ENCODE measurements at places on chromosomes 1 and 21.

- no peak for DNase-seq
Observed at GRCh38 chr1:23757812-23758211, 14.5 kb downstream of the ELOA start.

DNA sequence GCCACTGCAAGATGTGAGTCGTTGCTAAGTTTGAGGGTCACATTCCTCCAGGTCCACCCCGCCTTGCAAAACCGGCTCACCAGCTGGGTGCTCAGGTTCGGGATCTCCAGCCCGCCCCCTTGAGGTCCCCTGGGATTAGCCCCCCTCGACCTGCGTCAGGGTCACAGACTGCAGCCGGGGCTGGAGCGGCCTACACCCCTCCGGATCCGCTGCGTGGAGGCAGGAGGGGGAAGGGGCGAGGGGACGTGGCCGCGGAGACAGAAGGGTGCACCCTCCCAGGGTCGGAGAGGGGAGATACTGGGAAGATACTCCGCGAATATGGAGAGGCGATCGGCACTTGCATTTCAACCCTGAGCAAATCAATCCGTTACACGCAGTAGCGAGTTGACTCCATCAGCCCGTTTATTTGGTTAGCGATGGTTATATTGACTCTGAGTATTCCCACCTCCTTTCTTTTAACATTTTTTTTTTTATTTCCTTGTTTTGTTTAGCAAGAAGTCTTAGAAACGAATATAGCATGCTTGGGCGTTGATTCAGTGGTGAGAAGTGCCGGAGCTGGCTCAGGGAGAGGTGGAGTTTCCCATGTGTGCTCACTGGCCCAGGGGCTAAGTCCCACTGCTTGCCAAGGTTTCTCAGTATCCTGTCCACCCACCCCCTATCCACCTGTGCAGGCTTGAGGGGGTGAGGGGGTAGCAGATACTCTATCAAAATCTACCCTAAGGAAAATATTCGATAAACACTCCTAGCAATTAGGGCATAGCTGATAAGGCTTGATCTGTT lies 997 bp downstream of the IFNAR2 start:
- no peak for DNase-seq

DNA sequence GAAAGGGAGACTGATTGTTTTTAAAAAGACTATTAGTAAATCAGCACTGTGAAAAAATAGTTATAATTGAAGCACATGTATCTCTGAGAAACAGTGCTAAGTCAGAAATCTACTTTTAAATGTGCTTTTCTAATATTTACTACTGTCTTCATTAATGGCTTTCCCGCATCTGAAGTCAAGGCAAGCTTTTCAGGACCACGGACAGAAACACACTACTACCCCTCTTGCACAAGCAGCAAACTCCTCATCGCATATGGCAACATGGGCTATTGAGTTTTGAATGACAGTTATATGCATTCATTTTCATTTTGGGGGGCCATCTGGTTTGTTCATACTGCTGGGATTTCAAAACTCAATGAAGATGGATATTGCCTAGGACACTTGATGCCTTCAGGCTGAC lies 433.4 kb upstream of the CAMK1G start:
- DNase-seq, result peak; percentile 78

- no peak for DNase-seq
Observed at GRCh38 chr1:182210417-182210816, 148.9 kb upstream of the ZNF648 start.

DNA sequence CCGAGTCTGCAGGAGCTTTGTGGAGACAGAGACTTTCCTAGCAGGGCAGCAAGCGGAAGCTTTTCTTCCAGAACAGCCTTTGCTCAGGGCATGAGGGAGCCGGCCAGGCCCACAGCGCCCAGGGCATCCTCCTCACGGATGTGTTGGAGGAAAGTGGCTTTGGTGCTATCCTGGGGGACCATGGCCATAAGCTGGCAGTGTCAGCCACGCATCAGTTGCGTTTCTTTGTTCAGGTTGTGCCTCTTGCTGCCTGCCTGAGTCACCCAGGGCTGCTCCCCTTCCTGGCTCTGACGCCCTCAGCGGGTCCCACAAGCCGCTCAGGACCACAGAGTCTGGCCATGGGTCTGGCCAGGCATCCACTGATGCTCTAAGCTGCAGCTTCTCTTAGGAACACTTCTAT lies 39.6 kb upstream of the PRSS38 start:
- DNase-seq, result no peak

- DNase-seq, result no peak
Observed at GRCh38 chr21:45071874-45072737, 2.3 kb upstream of the ADARB1 start.

DNA sequence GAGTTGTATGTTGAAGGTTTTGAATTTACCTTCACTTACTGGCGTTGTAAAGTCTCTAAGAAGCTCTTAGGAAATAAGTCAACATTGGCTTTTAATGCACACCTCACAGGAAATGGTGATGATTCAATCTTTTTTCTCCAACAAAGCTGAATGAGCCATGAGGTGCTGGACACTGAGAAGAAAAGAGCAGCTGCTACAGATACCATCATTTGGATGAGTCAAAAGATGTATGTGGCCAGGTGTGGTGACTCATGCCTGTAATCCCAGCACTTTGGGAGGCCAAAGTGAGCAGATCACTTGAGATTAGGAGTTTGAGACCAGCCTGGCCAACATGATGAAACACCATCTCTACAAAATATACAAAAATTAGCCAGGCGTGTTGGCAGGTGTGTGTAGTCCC lies 3.3 kb upstream of the IL23R start:
- no peak for DNase-seq

- no peak for DNase-seq
Observed at GRCh38 chr21:42356650-42357049, 5.9 kb upstream of the TFF2 start.

DNA sequence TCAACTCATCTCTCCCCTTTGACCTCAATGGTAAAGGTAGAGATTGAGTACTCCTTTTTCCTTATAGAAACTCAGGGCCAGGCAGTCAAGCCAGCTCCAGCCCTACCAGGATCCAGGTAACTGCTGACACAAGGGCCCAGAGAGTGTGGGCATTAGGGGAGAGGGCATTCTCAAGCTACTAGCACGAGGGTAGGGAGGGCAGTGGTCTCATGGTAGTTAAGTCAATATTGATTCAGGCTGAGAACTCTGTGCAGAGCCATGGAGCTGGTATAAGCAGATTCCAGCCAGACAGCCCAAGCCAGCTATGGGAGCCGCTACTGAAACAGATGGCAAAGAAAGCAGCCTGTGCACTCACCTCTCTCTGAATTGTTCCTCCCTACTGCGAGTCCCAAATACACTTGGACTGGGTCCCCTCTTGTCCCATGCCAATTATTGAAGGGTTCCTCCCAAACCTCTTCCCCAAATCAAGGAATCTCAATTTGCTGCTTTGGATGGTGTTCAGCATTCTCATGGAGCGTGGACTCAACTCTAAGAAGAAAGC lies 2.8 kb downstream of the PI4KB start:
- no peak for DNase-seq

- DNase-seq, result no peak
Observed at GRCh38 chr1:216425577-216425976, 2.3 kb upstream of the USH2A start.

- DNase-seq, result no peak
Observed at GRCh38 chr1:185603158-185603557, 131.0 kb upstream of the HMCN1 start.

- no peak for DNase-seq
Observed at GRCh38 chr1:197360068-197360467, 92.0 kb downstream of the CRB1 start.

DNA sequence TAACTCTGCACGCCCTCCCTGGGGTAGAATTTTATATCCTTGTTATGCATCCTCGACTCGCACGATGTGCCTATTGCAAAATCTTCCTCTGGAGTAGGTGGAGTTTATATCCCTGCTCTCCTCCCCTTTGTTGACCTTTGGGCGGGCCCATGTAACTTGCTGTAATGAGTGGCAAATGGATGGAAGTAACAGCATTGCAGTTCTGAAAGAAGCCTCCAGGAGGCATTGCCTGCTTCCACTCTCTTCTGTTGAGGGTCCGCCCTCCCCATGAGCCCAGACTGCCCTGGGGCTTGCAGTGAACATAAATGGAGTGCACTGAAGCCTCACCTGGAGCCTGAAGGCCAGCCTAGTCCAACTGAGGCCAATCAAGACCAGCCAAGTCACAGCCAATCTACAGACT lies 62.2 kb upstream of the GRIK3 start:
- no peak for DNase-seq

DNA sequence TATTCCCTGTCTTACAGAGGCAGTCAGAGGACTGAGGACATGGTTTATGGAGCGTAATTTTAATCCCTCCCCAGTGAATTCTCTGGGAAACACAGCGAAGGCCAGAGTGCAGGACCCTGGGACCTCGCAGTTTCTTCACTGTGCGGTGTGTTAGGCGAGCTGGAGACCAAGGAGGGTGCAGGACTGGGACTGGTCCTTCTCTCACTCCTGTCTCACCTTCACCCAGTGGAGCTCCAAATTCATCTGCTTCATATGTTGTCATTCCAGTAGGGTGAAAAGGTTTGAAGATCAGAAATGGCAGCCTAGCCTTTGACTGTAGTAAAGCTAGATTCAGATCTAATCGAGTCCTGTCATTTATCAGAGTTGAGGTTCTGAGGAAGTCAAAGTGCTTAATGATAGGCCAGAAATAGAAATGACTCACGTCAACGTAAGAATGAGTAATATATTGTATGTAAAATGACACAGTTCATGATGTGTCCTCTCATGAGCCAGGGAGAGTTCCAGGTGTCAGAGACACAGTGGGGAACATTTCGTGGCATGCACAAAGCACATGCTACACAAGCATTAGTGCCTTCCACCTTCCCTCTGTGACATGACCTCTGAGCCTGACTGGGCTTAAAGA lies 647.5 kb downstream of the SMYD3 start:
- no peak for DNase-seq

DNA sequence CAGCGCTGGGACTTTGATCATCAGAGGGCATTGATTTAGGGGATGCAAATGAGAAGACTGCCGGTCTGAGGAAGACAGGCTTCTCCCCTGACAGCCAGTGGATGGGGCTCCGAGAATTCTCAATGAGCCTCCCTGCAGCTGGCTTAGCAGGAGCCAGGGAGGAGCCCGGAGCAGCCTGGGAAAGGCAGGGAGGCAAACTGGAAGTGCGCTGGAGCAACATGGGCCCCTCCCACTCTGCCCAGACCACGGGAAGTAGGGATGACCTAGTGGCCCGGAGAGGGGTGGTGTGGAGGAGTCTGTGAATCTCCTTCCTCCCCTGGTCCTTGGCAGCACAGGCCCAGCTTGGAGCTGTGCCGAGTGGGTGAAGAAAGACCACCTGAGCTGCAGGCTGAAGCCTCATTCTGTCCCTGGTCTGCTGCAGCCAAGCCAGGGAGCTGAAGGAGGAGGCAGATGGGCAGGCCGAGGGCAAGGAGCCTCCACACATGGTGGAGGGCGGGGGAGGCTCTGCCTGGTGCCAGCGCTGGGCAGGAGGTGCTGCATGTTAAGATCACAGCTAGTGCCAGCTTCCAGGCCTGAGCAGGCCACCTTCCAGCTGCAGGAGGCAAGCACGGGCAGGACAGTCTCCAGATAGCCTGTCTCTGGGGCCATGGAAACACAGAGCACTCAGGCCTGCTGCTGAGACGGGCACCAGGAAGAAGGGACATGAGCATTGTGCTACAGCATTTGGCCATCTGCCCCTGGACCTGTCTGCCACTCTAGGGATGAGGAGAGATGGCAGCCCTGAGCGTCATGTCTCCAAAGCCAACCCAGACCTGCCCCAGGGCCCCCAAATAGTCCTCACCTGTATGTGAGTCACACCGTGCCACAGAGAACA lies 12.2 kb upstream of the CLSTN1 start:
- peak; percentile 70 for DNase-seq

GRCh38 chr1:211259638-211260126 lies 516 bp downstream of the RCOR3 start:
- DNase-seq, result peak; percentile 40

DNA sequence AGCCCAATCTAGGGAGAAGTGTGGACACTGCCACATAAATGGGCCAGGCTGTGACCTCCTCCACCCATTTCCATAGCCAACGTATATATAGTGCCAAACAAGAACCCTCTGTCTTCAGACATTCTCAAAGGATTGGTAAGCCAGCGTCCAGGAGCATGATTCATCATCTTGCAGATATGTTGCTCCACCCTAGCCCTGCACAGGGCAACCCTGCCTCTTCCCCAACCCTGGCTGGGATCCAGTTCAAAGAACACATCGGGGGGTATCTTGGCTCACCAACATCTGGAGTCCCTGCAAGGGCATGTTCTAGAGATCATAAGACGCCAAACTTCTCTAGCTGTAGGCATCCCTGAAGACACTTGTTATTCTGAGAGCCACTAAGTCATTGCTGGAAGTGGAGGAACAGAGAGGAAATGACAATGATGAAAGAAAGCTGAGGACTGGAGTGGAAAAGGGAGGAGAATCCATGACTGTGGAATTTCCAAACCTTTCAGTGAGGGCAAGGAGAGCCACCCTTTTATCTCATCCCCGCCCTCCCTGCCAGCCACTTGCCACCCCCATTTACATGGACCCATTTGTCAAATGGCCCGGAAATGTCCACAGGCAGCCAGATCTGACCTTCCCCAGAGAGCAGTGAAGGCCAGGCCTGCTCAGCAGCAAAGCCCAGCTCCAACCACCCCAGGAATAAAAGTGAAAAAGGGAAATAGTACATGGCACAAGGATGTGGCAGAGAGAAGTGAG lies 144.1 kb upstream of the CTTNBP2NL start:
- DNase-seq, result no peak

DNA sequence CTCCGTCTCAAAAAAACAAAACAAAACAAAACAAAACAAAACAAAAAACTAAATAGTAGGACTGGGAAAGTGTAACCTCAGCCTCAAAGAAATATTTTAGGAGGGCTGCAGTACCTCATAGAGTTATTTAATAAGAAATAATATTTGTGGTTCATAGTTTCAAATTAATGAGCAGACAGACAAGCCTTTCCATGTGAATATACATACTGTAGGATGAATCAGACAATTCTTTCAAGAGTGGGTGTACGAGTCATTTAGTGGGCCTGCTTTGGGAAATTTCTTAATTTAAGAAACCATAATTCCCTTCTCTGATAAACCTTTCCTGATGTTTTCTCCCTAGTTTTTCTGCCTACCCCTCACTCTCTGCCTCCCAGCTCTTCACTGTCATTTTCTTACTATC lies 52.5 kb downstream of the CDC14A start:
- no peak for DNase-seq

DNA sequence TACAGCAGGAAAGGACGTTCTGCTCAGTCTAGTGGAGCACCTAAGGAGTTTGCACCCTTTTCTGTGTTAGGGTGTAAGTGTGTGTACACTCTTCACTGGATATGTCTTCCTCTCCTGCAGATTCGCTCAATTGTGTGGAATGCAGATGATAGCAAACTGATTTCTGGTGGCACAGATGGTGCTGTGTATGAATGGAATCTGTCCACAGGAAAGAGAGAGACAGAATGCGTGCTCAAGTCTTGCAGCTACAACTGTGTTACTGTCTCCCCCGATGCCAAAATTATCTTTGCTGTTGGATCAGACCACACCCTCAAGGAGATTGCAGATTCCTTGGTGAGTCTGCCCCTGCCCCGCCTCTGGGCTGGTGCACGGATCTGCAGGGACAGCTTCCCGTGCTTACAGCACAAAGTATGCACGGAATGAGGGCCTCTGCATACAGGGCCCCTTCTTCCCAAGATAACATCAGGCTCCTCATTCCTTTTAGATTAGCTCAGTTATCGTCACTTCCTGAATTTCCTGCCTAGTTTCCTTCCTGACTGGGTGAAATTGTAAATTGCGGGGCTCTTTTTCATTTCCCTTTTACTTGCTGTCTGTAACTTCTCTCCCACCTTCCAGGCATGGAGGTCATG lies 34.6 kb downstream of the CFAP57 start:
- DNase-seq, result peak; percentile 29

Data from renal cortex interstitium (tissue), 15 donors.